Dermis microvascular lymphatic vessel endothelial cell (primary cell): ENCODE measurements at places on chromosomes 11 and 22. TPM values are rescaled to one million over a fixed set of nuclear protein-coding genes. Genes with fewer than 3 reads are reported as not detected.

UBE2L6 gene
- total RNA-seq: 28.4 and 51.7 TPM in 2 replicates

LRRC56 gene
- total RNA-seq: 0.26 and 0.51 TPM in 2 replicates

TCN2 gene
- total RNA-seq: 18.2 and 29.5 TPM in 2 replicates

CRY2 gene
- total RNA-seq: 4.5 and 8.1 TPM in 2 replicates

RAB3IL1 gene
- total RNA-seq: 1.9 and 11.3 TPM in 2 replicates

SCGB2A2 gene
- total RNA-seq: not detected in 2 replicates

CDCA5 gene
- total RNA-seq: 3.9 and 7.6 TPM in 2 replicates

CD3D gene
- not detected in 2 replicates for total RNA-seq

TRIM51 gene
- not detected in 2 replicates for total RNA-seq

MPPED2 gene
- 0.39 and 0.76 TPM in 2 replicates for total RNA-seq

E2F8 gene
- total RNA-seq: 0.76 and 0.90 TPM in 2 replicates

MUC5AC gene
- not detected in 2 replicates for total RNA-seq

TNNT3 gene
- not detected in 2 replicates for total RNA-seq

LRRC32 gene
- 20.9 and 62.3 TPM in 2 replicates for total RNA-seq

TRIM5 gene
- total RNA-seq: 44.7 and 59.7 TPM in 2 replicates

HTR3B gene
- total RNA-seq: not detected in 2 replicates

OR10D3 gene
- not detected in 2 replicates for total RNA-seq

NRXN2 gene
- total RNA-seq: not detected in 2 replicates

DERL3 gene
- total RNA-seq: 0.76 and 1.2 TPM in 2 replicates

LMNTD2 gene
- total RNA-seq: 0.90 and 2.0 TPM in 2 replicates

SLC22A6 gene
- not detected in 2 replicates for total RNA-seq

DGAT2 gene
- 1.3 TPM in 2 replicates for total RNA-seq

SHISA8 gene
- not detected in 2 replicates for total RNA-seq

MS4A6A gene
- total RNA-seq: 0.26 and 0.63 TPM in 2 replicates

DDIAS gene
- total RNA-seq: 2.7 and 4.4 TPM in 2 replicates

OVCH2 gene
- not detected in 2 replicates for total RNA-seq
